Kidney glomerular epithelial cell (primary cell): ENCODE measurements at places on chromosomes 6 and 20.
A peak's percentile ranks its signal among the peaks of the same experiment; 100 is the strongest.

- DNase-seq: no peak
Measured at GRCh38 chr20:33130568-33131061, 37.3 kb upstream of the BPIFA2 start.

DNA sequence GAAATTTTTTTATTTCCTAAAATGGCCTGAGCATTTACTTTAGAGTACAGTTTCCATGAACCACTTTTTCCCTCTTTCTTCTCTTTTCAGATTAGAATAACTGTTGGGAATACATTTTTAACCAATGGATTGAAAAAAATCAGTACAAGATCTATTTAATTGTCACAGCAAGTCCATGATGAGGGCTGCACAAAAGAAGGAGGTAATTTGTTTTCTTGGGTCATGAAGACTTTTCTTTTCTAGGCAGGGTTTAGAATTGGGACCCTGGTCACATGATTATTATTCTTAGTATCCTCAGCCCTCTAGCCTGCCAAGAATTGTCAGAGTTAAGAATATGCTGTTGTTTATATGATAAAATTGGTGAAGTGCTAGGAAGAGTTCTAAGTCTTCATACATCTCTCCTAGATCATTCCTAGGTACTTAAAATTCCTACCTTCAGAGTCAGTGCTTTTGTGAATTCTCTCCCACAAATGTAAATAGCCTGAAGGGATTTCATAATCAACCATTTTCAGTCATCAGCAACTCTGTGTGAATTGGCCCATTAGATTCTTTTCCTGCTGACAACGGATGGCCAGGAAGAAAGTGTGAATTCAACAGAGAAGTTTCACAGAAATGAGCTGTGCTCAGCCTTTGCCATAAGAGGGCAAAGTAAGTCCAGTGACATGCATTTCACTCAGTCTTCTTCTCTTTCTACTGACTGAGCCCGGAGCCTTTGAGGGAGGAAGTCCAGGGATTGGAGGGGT, 32.4 kb upstream of the TPBG start:
- peak; percentile 65 for DNase-seq

GRCh38 chr6:122734529-122735395, 44.8 kb upstream of the FABP7 start:
- DNase-seq: no peak

GRCh38 chr6:31339210-31339609, 17.8 kb downstream of the HLA-B start:
- no peak for DNase-seq

GRCh38 chr6:83310046-83310445, 116.9 kb downstream of the RWDD2A start:
- no peak for DNase-seq

GRCh38 chr6:34888874-34889555, at the start of gene ANKS1A:
ANKS1A (plus strand) TSS chr6:34889255; CDS start chr6:34889403, 148 bp downstream.
- no peak for DNase-seq

DNA sequence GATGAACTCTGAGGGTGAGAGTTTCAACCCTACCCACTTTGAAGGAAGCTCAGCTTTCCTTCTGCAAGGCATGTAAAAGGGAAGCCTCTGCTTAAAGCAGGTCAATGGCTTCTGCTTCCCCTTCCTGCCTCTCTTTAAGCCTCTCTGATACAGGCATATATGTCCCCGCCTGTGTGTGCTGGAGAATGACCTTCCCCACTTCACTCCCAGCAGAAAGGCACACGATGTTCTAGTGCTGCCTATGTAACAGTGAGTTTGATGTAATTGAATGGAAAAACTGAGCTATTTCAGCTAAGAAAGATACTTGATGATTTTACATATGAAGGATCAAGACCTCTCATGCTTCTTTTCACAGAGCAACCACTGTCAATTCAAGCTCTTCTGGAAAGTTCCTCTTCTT, 632.2 kb downstream of the HACE1 start:
- DNase-seq: no peak

- no peak for DNase-seq
Measured at GRCh38 chr6:43469947-43470346, 7.4 kb upstream of the TJAP1 start.

DNA sequence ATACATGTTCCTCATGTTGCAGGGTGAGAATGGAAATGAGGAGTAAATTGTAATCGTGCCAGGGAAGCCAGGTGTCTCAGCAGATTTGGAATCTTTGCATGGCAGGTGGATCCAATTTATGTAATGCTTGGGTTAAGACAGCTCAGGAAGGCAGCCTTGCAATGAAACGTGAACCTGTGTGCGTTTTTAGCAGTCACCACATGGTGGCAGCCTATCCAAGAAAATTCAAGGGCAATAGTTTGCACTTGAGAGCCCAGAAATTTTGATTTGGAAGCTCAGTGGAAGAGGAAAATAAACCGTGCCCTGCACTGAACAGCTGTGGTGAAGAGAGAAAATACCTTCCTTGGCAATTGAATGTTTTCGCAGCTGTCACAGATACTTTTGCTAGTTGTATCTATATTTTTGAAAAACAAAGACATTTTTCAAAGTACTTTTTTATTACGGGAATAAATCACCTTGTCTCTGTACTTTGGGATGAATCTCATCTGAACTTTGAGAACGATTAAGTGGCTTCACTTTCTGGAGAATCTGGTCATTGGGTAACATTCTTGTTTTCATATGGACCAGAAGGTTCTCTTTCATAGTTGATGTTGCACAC, 26.5 kb downstream of the MTHFD1L start:
- peak; percentile 52 for DNase-seq

GRCh38 chr6:40891686-40892085, 147.3 kb downstream of the UNC5CL start:
- DNase-seq: no peak

DNA sequence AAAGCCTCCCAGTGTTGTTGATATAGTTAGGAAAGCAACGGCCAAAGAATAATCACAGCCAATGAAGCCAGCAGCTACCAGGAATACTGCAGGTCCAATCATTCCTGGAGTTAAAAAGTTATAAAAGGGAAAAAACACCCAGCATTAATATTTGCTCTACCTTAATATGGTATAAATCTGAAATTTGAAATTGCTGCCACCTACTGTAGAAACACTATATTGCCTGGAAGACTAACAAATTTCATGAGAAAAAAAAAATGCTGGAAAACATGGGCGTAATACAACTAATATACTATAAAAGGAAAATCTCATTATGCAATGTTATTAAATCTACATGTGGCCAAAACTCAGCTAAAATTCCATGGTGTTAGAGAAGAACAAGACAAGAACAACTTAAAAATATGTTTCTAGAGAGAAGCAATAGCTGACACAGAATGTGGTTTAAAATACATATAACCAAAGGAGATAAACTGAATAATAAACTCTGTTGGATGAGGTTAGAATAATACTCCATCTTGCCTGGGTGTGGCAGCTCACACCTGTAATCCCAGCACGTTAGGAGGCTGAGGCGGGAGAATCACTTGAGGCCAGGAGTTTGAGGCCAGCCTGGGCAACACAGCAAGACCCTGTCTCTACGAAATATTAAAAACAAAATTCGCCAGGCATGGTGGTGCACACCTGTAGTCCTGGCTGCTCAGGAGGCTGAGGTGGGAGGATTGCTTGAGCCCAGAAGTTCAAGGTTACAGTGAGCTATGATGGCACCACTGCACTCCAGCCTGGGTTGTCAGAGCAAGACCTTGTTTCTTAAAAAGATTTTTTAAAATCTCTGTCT, 43.1 kb downstream of the SLC17A5 start:
- DNase-seq: peak; percentile 81

GRCh38 chr6:88298066-88298845, 132.1 kb upstream of the CNR1 start:
- DNase-seq: no peak

DNA sequence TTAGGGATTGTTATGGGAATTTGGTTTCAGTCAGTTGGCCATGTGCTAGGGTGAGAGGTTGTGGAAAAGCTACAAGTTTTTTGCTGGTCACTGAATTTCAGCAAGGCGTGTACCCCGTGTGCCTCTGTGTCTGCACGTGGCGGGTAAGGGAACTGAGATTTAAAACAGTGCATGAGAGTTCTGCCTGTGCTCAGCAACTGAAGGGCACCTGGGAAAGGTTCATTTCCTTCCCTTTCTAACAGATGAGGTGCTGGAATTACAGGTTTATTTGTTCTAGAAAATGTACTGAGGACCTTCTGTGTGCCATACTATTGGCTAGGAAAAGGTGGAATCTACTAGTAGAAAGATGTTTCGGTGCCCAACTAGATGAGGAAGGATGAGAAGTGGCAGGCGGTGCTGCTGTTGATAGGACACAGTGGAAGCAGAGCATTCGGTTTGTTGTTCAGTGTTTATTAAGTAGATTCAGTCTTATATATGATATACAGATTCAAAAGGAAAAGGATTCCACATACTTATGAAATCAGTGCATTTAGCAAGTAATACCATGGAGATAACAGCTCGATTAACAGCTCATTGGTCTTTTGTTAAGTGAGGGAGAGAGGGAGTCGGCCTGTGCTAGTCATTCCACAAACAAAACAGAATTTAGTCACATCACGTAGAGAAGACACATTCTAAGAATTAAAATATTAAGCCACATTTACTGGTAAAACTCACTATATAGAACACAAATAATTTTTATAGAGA, 84.7 kb downstream of the ASXL1 start:
- no peak for DNase-seq

GRCh38 chr6:20313960-20314530, 87.6 kb upstream of the E2F3 start:
- no peak for DNase-seq

DNA sequence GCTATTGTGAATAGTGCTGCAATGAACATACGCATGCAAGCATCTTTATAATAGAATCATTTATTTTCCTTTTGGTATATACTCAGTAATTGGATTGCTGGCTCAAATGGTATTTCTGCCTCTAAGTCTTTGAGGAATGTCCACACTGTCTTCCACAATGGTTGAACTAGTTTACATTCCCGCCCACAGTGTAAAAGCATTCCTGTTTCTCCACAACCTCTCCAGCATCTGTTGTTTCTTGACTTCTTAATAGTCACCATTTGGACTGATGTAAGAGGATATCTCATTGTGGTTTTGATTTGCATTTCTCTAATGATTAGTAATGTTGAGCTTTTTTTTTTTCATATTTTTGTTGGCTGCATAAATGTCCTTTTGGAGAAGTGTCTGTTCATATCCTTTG, 208.7 kb downstream of the PHF3 start:
- DNase-seq: no peak

GRCh38 chr6:38688579-38689087, 14.3 kb downstream of the GLO1 start:
- DNase-seq: no peak

DNA sequence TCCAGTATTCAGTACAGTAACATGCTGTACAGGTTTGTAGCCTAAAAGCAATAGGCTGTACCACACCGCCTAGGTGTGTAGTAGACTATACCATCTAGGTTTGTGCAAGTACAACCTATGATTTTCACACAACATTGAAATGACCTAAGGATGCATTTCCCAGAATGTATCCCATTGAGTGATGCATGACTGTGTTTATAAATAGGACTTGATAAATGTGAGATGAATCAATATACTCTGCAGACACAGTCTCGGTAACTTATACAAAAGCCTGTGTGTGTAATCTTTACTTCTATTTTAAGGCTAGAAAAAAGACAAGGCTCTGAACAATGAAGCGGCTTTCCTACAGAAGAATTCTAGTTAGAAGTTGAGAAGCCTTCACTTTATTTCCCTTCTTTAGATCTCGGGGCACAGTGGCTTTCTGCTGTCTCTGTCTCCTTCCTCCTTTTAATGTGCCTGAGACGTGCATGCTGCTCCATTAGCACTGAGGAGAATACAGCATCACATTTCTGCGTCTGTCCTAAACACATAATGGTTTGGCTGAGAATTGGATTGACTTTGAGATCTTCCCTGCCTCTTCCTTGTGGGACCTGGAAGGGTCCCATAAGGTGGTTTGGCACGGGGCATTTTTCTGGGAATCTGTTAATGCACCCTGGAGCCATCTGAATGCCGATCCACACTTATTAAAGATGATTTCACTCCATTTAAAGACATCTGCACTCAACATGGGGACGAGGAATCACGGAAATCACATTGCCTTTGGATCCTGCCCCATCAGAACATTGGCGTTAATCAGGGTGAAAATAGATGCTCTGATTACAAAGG, 112.5 kb downstream of the SCML4 start:
- DNase-seq: no peak

DNA sequence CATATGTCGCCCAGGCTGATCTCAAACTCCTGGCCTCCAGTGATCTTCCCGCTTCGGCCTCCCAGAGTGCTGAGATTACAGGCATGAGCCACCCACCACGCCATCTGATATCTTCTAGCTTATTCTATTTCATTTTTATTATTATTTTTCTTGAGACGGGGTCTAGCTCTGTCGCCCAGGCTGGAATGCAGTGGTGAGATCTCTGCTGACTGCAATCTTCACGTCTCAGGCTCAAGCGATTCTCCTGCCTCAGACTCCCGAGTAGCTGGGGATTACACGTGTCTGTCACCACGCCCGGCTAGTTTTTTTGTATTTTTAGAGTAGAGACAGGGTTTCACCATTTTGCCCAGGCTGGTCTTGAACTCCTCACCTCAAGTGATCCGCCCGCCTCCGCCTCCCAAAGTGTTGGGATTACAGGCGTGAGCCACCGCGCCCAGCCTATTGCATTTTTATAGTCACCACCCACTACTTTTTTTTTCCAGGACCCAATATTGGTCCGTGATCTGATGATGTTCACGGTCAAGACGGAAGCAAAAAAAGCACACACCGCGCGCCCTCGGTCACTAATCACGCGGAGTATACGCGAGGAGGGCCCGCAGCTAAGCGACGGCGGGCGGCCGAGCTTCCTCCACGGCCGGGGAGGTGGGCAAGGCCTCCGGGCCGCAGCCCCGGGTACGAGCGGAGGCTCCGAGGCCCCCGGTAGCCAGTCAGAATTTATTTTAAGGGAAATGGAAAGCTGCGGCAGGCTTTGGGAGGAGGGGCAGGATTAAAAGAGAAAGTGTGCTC, 1.1 kb upstream of the LSM14B start:
- peak; percentile 52 for DNase-seq

- DNase-seq: peak; percentile 47
Measured at GRCh38 chr6:125867483-125867942, 76.8 kb downstream of the NCOA7 start.

GRCh38 chr6:31740397-31741223, 805 bp downstream of the MSH5 start:
- DNase-seq: no peak

DNA sequence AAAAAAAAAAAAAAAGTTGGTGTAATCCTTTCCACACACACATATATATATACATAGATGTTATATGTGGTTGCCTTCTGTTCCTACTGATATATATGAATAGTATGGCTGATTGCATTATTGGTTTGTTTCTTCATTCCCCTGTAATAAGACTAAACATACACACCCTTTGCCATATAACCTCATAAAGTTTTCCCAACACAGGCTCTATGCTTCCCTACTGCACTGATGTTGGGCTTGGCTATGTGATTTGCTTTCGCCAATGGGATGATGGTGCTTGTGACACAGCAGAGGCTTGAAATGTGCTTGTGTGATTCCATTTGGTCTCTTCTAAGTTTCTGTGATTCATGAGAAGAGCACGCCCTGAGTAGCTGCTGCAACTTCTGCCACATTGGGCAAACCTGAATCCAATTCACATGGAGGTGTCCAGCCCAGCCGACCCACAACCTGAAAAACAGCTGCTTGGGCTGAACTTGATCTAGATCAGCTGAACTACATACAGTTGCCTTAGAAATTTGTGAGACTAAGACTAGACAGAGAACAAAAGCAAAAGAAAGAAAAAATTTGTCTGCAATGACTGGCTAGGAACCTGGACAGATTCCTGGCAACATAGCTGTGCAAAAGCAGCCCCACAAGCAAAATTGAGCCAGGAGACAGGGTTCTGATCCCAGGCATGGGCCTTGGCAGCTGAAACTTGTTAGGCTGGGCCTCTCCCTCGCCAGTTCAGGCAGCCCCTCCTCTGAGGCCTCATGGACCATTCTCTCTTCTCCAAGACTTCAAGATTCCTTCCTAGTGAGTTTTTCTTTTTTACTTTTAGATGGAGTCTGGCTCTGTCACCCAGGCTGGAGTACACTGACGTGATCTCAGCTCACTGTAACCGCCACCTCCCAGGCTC, 13.4 kb upstream of the TBC1D20 start:
- no peak for DNase-seq
